Breast epithelium (tissue), 4 donors: ENCODE measurements at places on chromosomes 2 and 18. TPM values are rescaled to one million over a fixed set of nuclear protein-coding genes. Genes with fewer than 3 reads are reported as not detected.

Gene ZNF638
- 203 TPM for total RNA-seq

Gene KLHL41
- 2.3 TPM for total RNA-seq

Gene VSNL1
- 6.9 TPM for total RNA-seq

Gene GDF7
- total RNA-seq, result 0.15 TPM

Gene MAL
- 0.32 TPM for total RNA-seq

Gene ATAD2B
- total RNA-seq, result 34.4 TPM

Gene PDE1A
- total RNA-seq, result 5.6 TPM

Gene RSAD2
- total RNA-seq, result 4.8 TPM

Gene DSG2
- 125 TPM for total RNA-seq

Gene GKN1
- not detected for total RNA-seq

Gene TUBB8B
- total RNA-seq, result 0.66 TPM

Gene GKN2
- not detected for total RNA-seq

Gene SCYGR1
- total RNA-seq, result not detected

Gene TMEFF2
- not detected for total RNA-seq

Gene CCDC74B
- total RNA-seq, result 9.5 TPM

Gene SOWAHC
- 14.7 TPM for total RNA-seq

Gene DYNAP
- total RNA-seq, result not detected

Gene RUFY4
- not detected for total RNA-seq

Gene RGPD8
- 48.9 TPM for total RNA-seq

Gene TNFRSF11A
- 6.4 TPM for total RNA-seq

Gene C1QL2
- total RNA-seq, result not detected
